ENCODE measurements at places on chromosomes 12 and 14.

DNA sequence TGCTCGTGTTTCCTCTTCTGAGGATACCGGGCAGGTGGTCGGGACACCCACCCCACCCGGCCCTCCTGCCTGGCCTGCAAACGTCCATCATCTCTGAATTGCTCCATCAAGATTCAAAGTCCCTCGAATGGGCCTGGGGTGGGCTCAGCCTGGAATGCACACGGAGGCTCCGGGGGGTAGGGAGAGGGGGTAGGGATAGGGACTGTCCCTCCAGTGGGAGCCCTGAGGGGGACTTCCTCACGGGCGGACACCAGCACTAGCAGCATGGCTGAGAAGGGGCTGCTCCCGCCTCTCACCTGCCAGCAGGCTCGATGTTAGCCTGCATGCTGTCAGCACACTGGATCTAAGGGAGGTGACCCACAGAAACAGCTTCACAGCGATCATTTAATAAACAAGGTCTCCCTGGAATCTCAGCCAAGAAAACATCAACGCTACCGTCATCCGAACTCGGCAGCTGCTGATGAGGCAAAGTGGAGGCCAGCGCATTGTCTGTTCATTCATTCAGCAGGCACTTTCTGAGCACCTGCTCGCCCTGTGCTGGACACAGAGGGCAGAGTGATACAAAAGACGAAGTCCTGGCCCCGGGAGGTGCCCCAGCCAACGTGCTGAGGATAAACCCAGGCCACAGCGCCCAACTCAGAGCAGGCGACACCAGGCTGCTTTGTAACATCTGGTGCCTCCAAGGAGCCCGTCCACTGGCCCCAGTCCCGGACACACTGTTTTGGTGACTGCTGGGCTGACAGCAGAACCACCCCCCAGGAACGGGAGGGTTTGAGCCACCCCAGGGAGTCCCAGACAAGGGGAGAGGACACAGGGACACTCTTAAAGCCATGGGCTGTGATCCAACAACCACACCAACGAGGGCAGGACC lies 6.3 kb downstream of the TMEM179 start:
- no peak for DNase-seq

- DNase-seq = no peak
Observed at GRCh38 chr14:77264466-77265186, 6.4 kb downstream of the NGB start.

- DNase-seq = no peak
Observed at GRCh38 chr12:124015494-124016461, 42.8 kb downstream of the ZNF664 start.

DNA sequence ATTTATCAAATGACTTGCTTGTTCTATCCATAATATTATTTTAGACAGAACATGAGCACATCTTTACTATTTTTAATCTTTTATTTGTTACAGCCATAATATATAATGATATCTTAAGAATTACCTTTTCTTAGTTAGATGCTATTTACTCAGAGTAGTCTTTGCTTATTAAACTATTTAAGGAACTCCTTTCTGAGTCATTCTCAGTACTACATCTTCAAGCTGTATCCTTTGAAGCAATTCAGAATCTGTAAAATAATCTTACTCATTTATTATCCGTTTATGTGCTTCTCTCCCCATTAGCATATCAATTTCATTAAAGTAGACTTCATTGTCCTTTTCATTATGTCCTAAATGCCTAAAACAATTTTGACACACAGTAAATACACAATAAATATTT lies 240.4 kb upstream of the FAR2 start:
- no peak for DNase-seq

DNA sequence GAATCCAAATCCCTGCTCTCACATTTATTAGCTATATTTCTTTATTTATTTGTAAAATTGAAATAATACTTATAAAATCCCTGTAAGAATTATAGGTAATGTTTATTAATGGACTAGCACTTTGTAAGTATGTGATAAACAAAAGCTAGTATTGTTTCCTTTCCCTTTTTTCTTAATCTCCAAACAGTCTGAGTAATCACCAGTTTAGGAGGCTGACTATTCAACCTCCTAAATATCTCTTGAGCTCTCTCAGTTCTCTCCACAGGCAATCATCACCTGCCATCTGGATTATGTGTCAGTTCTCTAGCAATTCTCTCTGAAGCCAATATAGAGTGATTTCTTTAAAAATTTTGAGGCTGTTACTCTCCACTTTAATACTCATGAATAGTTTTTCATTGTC lies 9.2 kb upstream of the LYZ start:
- DNase-seq = no peak

- DNase-seq = no peak
Observed at GRCh38 chr14:92282669-92283068, 40.3 kb upstream of the SLC24A4 start.

- peak; percentile 71 for DNase-seq
Observed at GRCh38 chr12:56593909-56594621, 36.1 kb downstream of the BAZ2A start.

DNA sequence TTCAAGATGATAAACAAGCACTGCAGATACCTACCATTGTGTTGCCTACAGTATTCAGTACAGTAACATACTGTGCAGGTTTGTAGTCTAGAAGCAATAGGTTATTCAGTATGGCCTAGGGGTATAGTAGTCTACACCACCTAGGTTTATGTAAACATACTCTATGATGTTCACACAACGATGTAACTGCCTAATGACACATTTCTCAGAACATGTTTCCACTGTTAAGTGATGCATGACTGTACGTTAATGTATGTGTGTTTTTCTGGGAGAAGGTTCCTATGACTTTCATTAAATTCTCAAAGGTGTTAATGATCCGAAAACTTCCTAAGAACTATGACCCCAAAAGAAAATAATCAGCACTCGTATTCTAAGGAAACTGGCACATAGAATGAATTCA lies 20.9 kb upstream of the CALM1 start:
- DNase-seq = no peak

GRCh38 chr12:85626784-85627171 lies 209.4 kb downstream of the RASSF9 start:
- DNase-seq = no peak

- DNase-seq = no peak
Observed at GRCh38 chr12:93373961-93374656, 3.6 kb upstream of the NUDT4 start.

- no peak for DNase-seq
Observed at GRCh38 chr14:104634138-104634760, 29.7 kb upstream of the TMEM179 start.

DNA sequence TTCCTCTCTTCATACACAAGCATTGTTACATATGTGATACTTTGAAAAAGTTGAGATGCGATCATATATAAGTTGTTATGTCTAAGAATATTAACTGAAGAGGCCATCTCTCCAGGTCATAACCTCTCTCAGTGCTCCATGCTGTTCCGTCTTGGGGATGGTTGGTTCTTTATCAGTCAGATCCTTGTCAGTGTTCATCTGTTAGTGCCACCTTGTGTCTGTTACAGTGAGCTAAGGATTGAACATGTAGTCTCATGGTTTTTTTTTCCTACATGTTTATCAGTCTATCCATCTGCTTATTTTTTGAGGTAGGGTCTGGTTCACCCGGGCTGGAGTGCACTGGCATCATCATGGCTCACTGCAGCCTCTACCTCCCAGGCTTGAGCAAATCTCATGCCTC lies 30.5 kb downstream of the EP400 start:
- DNase-seq = no peak

GRCh38 chr12:116217045-116217735 lies 60.3 kb downstream of the MED13L start:
- no peak for DNase-seq

DNA sequence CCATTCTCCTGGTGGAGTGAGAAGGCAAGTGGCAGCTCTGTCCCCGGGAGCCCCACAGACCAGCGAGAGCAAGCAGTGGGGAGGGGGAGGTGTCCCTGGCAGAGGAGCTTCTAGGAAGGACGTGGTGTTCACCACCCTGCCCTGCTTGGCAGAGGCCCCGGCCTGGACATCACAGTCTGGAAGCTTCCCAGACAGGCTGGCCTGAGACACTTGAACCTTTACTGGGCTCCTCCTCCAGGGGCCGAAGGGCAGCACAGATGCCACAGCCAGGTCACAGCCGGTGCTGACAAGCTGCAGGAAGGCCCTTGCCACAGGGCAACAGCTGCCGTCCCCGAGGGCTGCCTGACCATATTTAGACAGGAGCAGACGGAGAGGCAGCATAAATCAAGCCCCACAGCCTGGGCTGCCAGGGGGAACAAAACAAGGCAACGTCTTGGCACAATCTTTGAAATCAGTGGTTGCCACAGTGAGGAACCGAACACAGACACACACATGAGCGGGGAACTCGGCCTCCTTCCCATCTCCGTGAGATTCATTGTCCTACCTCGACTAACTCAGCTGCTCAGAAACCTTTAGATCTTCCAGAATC lies 28.5 kb downstream of the PRIMA1 start:
- DNase-seq = no peak

DNA sequence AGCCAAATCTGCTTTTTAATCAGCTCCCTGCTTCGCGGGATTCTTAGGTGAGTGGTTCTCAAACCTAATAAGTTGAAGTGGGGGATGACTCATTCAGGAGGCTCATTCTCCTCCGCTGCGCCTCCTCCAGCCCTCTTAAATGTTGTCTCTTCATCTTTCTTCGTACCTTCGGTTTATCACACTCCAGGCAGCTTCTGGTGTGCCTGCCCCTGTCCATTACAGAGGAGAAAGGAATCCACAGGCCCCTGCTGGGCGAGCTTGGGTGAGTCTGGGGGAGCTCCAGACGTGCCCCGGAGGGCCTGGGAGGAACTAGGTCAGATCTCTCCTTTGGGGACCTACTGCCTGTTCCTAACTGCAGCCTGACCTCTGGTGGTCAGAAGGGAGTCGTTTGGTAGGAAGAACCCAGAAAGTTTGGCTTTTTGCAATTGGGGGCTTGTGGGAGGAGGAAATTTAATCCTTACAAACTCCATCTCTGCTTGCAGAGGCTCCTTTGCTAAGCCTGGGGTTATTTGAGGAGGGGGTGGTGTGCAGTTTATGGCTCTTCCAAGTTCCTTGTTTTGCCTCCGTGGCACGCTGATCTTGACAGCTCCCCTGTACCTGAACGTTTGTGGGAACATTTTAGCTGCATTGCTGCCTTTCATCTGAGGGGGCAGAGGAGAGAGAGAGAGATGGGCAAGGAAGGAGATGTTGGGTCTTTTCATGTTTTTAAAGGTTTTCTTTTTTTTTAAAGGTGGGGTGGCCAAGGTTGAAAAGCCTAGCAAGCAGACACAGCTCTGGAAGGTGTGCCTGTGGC lies 84.1 kb upstream of the GNG2 start:
- DNase-seq = peak; percentile 55

- no peak for DNase-seq
Observed at GRCh38 chr14:65208548-65208947, 106.2 kb upstream of the MAX start.

- DNase-seq = no peak
Observed at GRCh38 chr12:24600996-24601395, 347.9 kb downstream of the BCAT1 start.

- no peak for DNase-seq
Observed at GRCh38 chr12:25652371-25652770, 99.3 kb upstream of the LMNTD1 start.

DNA sequence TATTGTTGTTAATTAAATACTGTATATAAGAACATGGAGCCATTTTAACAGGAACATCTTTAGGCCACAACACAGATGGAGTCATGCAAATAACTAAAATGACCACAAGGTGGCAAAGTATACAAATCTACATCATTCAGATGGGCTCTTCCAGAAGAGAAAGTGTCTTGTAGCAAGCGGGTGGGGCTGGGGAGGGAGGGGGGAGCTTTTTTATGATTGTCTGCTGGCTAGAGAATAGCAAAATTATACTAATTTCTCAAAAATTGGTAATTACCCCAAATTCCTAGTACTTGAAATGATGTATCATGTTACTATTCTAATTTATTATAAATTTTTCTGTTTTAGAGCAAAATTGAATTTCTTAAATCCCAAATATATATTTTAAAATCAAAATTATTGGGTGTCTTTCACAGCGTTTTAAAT lies 378.7 kb downstream of the PRKD1 start:
- no peak for DNase-seq

GRCh38 chr14:86464341-86464740 lies 934.4 kb downstream of the FLRT2 start:
- no peak for DNase-seq

DNA sequence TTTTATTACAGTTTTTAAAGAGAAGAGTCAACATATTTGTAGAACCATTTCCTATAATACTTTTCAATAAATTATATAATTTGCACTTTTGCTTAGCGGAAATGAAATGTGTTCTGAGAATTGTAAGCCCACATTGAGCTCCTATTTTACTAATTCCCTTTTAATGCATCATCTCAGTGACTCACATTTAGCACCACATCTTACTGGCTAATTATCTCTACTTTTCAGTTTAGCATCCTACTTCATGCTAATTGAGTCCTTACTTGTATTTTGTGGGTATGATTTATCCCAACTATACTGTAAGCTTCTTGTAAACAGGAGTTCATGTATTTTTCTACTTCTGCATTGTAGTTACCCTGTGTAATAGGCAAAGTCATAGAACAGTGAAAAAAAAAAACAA lies 67.5 kb downstream of the TMX1 start:
- no peak for DNase-seq

DNA sequence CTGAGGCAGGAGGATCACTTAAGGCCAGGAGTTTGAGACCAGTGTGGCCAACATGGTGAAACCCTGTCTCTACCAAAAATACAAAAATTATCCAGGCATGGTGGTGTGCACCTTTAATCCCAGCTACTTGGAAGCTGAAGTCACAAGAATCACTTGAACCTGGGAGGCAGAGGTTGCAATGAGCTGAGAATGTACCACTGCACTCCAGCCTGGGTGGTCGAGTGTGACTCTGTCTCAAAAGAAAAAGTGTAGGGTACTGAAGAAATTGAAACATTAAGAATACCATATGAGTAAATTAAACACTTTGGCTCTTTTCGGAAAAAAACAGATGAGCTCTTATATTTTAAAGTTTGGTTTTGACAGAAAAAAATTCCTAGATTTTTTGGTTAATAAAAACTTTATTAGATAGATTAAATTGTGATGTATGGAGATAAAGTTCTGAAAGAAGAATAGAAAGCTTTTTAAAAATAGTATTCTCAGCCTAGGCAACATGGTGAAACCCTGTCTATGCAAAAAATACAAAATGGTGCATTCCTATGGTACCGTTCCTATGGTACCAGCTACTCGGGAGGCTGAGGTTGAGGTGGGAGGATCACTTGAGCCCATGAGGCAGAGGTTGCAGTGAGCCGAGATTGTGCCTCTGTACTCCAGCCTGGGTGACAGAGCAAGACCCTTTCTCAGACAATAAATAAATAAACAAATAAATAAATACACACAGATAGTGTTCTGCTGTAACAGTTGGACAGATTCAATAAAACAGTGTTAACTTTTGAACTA lies 20.1 kb downstream of the MDM2 start:
- DNase-seq = no peak

GRCh38 chr12:80412343-80412953 lies 31.6 kb upstream of the PTPRQ start:
- no peak for DNase-seq

DNA sequence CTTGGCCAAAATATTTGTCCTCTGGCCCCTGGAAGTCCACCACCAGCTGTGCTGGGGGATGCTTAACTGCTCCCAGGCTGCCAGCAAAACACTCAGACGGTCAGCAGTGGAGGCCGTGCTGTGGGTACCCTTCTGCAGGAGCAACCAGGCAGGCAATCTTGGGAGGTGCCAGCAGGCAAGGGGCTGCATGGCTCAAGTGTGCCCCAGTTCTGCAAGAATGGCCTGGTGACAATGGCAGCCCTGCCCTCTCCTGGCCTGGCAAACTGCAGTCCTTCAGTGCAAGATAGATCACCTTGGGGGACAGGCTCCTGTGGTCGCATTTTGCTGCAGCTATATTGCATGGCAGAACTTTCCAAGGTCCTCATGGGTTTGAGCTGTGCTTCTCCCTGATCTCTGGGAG lies 728.3 kb downstream of the TMTC2 start:
- DNase-seq = no peak

GRCh38 chr14:79576424-79576823 lies 634.9 kb downstream of the DIO2 start:
- no peak for DNase-seq
